ENCODE measurements at places on chromosomes 3 and 15.

GRCh38 chr3:14000556-14000955 lies 120.7 kb upstream of the WNT7A start:
- no peak for DNase-seq

GRCh38 chr3:108645364-108645763 lies 55.8 kb downstream of the DZIP3 start:
- no peak for DNase-seq

DNA sequence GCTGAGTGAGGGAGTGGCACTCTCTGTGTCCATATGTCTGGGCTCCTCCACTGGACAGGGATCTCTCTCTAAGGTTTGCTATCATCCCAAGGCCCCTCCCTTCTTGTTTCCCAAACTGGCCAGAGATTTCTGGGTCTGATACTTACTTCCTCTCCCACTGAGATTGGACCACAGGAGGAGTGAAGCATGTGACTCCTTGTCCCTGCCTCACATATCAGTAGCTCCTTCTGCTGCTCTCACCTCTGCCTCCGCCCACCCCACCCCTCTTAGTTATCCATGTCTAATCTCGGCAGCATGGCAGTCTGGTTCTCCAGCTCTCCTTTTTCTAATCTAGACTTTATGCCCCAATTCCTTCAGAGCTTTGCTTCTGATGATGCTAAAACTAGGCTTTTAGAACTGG lies 223.1 kb downstream of the RPLP1 start:
- DNase-seq = no peak

DNA sequence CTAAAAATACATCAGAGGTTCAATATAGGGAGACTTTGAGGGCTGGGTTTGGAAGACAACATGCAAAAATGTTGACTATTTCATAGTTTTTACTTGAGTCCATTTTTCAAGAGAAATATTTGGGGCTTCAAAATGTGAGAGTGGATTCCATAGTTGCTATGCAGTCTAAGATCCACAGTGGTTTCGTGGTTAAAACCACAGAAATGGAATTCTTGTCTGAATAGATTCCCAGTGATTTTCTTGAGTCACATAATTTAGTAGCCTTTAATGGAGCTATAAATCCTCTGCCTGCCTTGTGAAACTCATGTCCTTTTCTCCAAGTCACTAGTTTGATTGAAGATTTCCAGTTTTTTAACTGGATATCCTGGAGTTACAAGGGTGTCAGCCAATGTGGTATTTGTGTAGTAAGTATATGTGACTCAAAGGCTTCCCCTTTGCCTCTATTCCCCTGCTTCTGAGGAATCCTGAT lies 94.7 kb upstream of the RBMS3 start:
- DNase-seq = no peak

DNA sequence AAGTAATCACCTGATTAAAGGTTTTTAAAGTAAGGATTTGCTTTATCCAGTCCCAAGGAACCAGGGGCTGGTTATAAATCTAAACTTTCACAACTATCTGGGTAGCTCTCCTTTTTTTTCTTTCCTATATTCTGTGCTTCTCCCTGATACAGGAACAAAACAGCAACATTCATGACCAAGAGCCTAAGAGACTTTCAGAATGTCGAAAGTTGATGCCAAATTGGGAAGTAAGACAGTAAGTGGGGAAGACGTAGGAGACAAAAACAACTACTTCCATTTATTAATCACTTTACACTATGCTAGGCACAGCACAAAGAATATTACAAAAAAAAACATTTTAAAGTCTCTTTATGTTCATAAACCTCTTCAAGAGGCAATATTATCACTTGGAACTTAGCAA lies 211.6 kb downstream of the MAGI1 start:
- DNase-seq = no peak

DNA sequence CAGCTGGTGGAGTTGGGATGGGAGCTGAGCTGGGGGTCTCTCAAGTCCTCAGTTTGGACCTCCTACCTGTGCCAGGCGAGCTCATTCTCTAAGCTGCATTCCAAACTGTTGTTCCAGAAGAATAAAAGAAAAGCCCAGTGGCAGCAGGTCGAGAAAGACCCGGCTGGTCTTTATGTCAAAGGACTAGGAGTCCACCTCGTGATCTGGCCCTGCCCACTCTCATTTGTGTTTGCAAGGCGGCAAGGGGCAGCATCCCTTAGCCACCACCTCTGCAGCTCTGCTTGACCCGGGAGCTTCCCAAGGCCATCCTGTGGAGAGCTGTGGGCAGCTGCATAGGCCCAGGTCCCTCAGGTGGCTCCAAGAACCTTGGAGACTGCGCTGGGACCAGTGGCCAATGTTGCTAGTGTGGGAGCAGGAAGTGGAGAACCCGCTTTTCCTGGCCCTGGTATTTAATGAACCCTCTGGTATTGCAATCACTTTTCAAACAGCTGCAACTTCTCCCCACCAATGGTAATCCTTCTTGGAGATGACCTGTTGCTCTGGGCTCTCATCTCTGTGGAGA lies 30.9 kb downstream of the KY start:
- no peak for DNase-seq

DNA sequence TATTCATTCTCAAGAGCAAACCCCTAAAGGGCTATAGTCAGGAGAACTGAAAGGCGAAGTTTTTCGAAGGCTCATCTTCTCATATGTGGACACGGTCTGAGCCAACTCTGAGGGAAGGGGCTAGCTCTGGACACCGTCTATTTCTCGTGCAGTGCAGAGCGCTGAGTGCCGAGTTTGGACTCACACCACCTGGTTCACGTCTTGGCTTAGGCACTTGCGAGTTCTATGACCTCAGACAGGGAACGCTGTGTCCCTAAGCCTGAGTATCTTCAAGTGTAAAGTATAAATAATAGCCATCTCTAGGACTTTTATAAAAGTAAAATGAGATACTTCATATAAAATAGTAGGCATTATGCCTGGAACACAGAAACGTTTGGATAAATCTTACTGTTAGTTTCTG lies 223.7 kb downstream of the FMN1 start:
- no peak for DNase-seq

DNA sequence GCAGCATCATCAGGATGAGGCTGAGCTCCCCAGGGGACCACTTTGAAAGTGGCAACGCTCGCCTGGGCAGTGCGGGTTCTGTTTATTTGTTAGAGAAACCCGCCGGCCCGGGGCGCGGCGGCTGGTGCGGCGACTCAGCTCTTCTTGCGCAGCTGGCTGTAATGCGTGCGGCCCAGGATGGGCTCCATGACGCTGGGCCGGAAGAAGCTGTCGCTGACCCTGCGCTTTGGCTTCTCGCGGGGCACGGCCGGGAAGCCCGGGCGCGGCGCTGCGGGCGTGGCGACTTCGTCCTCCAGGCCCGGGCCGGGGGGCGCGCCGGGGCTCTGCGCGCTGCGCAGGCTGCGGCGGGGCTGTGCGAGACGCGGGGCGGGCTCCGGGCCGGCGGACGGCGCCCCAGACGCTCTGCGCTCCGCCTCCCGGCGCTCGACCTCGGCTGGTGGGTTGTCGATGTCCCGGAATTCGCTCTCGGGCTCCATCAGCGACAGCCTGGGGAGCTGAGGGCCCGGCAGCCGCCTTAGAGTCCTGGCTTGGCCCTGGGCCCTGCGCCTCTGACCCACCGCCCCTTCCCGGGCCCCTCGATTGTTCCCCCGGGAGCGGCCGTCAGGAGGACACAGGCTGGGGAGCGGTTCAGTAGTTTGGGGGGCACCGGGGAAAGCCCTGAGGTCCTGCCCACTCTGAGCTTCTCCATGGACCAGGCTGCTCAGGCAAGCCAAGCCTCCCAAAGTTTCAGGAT lies 10.3 kb upstream of the KIF7 start:
- no peak for DNase-seq

DNA sequence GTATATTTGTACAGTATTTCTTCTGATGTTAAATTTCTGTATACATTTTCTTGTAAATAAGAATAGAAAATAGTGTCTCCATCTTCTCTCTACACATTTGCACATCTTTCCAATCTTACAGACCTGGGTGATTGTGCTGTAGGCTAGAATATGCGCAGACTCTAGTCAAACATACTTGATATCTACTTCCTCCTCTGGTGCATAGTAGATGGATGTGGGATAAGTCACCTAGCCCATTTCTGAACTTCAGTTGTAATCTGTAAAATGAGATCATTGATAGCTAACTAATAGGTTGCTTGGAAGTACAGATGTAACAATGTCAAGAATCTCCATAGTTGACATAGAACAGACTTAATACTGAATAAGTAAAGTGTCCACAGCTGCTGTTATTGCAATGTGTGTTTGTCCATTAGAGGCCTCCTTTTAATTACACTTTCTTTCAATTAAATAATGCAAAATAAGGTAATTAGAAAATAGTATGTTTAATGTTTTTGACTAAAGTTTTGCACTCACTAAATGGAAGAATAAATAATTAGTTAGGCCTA lies 46.7 kb downstream of the ALCAM start:
- DNase-seq = no peak

DNA sequence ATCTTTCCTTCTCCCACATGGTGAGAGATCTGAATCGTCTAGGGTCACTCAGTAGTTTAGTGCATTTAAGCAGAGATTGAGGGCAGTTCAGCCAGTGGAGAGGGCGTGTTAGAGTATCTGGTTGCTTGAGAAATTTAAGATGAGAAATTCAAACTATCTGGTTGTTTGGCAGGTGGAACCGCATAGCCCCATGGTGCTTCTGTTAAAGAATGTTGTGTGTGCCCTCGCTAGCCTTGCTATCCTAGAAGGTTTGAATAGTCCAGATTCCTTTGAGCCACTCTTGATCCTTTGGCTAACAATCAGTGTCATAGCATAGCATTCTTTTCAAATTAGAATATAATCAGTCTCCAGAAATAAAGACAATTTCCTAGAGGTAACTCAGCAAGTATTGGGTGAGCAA lies 32.1 kb downstream of the ABHD17C start:
- no peak for DNase-seq

DNA sequence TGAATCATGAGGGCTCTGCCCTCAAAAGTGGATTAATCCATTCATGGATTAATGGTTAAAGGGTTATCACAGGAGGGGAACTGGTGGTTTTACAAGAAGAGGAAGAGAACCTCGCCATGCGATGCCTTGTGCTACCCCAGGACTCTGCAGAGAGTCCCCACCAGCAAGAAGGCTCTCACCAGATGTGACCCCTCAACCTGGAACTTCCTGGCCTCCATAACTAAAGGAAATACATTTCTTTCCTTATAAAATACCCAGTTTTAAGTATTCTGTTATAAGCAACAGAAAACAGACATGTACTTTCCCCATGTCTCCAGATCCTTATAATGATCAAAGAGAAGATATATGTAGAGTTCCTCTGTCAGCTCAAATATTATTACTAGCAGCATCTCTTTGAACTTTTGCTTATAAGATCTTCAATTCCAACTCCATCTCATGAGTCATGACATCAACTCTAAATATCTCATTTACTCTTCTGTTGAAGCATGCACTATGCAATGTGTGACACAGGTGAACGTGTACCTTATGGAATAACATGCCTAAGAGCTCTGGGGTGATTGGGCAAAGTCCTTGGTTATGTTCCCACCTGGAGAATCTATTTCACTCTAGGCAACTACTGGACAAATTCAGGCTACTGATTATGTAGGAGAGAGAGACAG lies 37.5 kb upstream of the ZBTB38 start:
- no peak for DNase-seq

DNA sequence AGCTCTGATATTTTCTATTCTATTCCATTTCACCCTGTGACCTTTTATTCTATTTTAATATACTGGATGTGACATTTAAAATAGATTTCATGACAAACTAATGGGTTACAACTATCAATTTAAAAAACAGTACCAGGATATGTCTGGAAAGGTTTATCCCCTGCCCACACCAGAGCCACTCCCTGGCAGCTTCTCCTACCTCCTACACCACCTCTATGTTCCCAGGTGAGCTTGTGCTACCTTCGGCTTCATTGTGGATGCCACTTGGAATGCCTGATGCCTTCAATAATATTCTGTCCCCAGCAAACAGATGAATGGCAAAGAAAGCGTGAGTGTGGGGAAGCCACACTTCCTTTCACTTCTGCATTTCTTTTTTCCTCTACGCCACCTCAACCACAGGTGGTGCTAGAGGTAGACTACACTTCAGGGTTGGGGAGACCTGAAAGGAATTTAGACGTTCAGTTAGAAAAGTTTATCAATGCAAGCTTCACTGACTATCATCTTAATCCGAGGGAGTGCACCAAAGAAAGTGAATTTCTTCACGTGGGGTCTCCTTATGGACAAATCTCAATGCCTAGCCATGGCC lies 213.0 kb downstream of the SSR3 start:
- DNase-seq = no peak

DNA sequence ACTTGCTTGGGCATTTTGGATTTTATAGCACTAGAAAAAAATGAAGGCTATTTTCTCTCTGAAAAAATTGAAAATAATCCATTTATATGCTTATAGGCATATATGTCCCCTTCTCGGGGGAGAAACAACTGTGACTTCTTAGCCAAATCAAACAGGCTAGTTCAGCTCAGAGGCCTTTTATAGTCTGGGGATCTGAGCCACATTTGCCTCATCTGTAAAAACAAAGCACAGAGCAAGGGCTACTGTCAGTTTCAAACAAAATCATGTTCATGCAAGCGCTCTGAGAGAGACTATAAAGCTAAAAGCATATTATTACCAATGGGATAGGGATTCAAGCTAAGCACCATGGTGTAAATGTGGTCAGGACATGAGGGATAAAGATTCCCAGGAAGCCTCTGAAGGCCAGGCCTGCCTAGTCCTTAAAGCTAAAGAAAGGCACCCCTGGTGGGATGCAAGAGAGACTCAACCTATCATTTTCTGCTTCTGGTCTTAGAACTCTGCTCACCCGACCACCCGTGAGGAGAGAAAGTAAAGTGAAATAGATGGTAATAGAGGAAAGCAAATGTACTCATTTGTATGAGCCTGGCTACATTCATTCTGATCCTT lies 51.0 kb upstream of the IL12A start:
- no peak for DNase-seq

DNA sequence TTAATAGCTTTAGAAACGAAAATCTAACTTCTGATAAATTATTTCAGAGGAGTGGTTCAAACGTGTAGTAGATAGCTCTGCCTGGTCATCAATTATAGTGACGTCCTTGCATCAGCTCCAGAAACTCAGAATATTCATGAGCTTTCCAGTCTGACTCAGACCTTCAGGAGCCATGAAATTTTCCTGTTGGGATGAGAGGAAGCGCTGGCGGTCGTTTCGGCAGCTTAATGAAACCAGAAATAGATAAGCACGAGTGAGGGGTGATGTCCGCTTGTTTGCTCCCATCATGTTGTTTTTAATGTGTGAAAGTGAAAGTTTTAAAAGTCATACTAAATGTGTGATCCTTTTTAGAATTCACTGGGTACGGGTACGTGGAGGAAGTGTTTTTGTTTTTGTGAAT lies 141.1 kb downstream of the PGPEP1L start:
- DNase-seq = no peak

DNA sequence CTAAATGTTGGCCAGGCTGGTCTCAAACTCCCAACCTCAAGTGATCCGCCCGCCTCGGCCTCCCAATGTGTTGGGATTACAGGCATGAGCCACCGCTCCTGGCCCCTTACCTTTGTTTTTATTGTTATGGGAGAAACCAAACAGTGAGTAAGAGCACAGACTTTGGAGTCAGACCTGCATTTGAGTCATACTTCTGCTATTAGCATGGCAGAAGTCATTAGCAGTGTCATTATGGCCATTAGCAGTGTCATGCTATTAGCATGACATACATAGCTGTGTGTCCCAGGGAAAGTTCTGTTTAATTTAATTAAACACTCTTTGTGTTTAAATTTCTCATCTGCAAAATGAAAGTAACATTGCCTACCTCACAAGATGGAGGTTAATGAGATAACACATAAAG lies 54.8 kb downstream of the SQOR start:
- no peak for DNase-seq

GRCh38 chr3:16906682-16907081 lies 21.9 kb downstream of the PLCL2 start:
- DNase-seq = no peak

- DNase-seq = no peak
These were observed 105.7 kb upstream of the ZPLD1 start for GRCh38 chr3:102329066-102329465.
